ENCODE measurements at places on chromosomes 2 and 18. TPM values are rescaled to one million over a fixed set of nuclear protein-coding genes. Genes with fewer than 3 reads are reported as not detected.

Gene COL5A2
- 133 TPM for polyA plus RNA-seq

Gene PTPRN
- 0.27 TPM for polyA plus RNA-seq

Gene DSC3
- polyA plus RNA-seq, result 2.5 TPM

Gene MC5R
- polyA plus RNA-seq, result 0.22 TPM

Gene CROCC2
- polyA plus RNA-seq, result 0.10 TPM

Gene HK2
- polyA plus RNA-seq, result 12.1 TPM

Gene REG3G
- not detected for polyA plus RNA-seq

Gene ITGA4
- polyA plus RNA-seq, result 43.9 TPM

Gene NAT8
- polyA plus RNA-seq, result 18.6 TPM

- DNase-seq, result no peak
Observed at GRCh38 chr18:12777500-12777944, 74.7 kb downstream of the PSMG2 start.

DNA sequence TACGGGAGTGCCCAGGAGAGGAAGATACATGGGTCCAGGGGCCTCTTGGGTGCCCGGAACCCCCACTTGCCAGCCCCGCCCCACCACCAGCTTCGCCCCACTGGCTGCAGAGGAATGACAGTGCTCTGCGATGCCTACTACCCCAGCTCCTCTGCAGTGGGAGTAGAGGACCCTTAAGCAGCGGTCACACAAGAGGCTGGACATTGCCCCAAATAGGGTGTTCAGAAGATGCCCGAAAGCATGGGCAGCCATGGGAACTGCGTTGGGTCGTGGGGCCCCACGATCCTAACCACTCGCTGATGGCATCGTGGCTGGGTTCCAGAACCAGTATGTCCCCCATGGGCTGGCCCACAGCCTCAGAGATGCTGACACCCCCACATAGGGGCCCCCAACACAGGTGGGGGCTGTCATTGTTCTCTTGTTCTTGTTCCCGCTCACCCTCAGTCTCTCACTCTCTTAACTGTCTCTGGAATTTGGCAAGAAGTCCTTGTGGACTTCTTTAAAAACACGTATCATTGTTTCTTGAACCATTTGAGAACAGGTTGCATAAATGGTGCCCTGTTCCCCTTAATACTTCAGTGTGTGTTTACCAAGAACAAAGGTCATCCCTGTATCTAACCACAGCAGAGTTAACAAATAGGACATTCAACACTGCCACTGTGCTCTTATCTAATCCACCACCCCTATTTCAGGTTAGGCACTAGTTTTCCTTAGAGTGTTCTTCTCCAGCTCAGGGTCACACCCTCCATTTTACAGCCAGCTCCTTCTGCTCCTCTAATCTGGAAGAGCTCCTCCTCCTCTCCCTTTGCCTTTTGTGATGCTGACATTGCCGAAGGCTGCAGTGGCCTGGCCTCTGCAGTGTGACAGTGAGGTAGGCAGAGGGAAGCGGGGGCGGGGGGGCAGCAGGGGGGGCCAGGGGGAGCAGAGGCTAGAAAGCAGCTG, 76.3 kb downstream of the STPG4 start:
- DNase-seq, result no peak

GRCh38 chr2:234917211-234917975, 34.4 kb upstream of the SH3BP4 start:
- DNase-seq, result no peak

GRCh38 chr2:198186257-198186656, 381.9 kb downstream of the PLCL1 start:
- DNase-seq, result no peak

GRCh38 chr18:267380-267687, 513 bp downstream of the THOC1 start:
- peak; percentile 31 for DNase-seq

DNA sequence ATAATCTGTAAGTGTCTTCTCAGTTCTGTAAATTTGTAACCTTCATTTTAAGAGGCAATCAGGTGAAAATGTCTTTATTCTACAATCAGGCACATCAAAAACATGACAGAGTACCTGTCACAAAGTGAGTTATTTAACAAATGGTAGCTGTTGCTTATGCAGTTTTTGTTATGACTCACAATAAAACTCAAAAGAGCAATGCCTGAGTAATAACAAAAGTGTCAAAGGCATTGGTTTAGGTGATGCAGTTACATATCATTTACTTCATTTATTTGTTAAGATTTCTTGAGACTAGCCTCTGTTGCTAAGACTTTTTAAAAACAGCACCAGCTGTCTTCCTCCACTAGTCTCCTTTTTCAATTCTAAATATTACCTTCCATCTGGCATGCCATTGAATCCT, 177.8 kb downstream of the KIAA1328 start:
- DNase-seq, result no peak

DNA sequence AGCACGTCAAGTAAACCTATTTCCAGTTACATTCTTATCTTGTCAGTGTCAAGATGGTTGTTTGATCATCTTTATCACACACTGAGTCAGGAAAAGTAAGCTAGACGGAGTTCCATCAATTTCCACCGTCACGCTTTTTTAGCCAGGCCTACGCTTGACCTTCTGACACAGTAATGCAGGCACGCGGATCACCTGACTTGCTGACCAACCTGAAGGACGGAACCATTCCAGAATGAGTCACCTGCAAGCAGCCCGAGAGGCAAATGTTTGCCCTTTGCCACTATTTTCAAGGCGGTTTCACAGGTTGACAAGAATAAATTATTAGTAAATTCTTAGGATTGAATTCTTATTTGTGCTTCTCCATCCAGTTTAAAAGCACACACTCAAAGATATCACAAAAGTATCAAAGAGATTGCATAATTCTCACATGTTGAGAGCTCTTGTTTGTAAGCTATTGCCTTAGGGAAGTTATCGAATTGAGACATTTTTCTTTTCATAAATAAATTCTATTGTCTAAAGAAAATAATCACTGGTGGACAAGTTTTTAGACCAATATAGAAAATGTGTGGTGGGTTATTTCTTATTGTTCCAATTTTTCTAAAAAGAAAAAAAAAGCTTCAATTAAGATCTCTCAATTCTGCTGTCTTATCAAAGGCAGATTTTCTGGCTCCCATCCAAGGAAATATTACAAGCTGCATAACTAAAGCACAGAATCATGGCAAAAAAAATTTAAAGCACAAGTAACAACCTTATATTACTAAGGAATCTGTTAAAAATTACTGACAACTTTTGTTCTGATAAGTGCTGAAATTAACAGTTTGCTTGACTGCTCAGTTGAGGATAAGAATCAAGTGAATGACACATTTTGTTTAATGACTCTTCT, 31.9 kb downstream of the UXS1 start:
- DNase-seq, result no peak

GRCh38 chr2:217864963-217865772, 137.6 kb downstream of the TNS1 start:
- no peak for DNase-seq

DNA sequence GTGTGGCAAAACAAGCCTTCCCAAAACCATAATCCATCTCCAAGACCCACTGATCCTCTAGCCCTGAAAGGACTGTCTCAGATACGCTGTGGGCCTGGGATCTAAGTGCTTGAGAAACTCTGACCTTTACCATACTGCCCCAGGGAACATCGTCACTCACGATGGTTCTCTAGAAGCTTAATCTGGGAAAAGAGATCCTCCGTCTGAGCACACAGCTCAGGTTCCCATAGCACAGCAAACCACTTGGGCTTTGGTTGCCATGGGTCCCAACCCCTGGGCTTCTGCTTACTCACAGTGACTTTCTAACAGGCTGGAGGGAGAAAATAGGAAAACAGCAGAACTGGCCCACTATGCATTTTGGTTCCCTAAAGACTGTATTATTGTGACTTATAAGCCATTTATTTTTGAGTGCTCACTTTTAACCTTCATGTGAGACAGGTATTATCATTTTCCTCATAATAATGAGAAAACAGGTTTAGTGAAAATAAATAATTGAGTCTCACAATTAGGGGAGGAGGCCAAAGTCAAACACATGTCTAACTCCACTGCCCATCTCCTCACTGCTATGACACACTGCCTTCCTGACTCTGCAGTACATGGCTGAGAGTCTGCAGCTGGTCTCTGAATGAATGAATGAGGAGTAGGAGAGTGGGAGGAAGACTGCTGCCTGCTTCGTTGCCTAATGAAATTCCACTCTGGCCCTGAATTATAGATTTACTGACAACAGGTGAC, 46.7 kb downstream of the REEP1 start:
- no peak for DNase-seq

DNA sequence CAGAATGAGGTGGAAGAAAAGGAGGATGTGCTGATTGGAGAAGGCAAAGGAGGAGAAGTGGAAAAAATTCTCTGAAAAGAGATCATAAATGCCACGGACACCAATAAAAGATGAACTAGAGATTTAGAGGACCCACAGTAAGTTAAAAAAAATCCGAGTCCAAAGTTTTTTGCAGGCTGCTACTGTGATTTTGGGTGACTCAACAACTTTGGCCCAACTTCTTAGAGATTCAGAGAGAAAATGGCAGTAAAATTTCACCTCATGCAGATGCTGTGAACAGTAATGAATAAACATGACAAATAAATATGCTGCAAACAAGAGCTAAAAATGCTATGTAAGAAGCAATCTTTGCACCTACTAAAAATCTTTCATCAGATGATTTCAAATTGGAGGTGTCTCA, 176.9 kb upstream of the SESTD1 start:
- DNase-seq, result no peak

- DNase-seq, result no peak
Observed at GRCh38 chr2:240327566-240327965, 107.9 kb upstream of the GPC1 start.

- no peak for DNase-seq
Observed at GRCh38 chr2:145284551-145284950, 764.6 kb upstream of the ZEB2 start.

- DNase-seq, result no peak
Observed at GRCh38 chr18:44887227-44887631, 206.5 kb downstream of the SETBP1 start.

GRCh38 chr18:6580401-6580800, 149.1 kb upstream of the ARHGAP28 start:
- no peak for DNase-seq

- DNase-seq, result no peak
Observed at GRCh38 chr2:135740206-135740605, 1.4 kb upstream of the UBXN4 start.

DNA sequence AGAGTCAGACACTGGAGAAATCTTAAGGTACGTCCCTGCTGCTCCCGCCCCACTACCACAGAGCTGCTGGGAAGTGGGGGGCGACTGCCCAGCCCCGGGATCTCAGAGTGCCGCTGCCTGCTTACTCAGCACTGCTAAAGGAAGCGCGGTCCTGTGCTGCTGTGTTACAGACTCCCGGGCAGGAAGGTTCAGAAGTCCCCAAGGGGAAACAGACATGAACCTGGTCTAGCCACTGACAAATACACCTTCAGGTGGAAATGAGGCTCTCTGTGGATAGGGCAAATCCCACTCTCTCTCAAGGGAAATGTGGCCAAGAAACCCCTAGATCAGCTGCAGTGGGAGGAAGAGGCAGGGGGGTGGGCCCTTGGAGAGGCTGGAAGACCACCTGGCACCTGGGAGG, 13.7 kb downstream of the MTERF4 start:
- DNase-seq, result no peak
